Neural crest cell (in vitro differentiated cells): ENCODE measurements at places on chromosomes 13 and 19. TPM values are rescaled to one million over a fixed set of nuclear protein-coding genes. Genes with fewer than 3 reads are reported as not detected.

SLAIN1 gene
- total RNA-seq: 38.7 and 43.3 TPM in 2 replicates

GRCh38 chr13:79870766-79871165 lies 389.8 kb downstream of the NDFIP2 start:
- no peak for DNase-seq

DNA sequence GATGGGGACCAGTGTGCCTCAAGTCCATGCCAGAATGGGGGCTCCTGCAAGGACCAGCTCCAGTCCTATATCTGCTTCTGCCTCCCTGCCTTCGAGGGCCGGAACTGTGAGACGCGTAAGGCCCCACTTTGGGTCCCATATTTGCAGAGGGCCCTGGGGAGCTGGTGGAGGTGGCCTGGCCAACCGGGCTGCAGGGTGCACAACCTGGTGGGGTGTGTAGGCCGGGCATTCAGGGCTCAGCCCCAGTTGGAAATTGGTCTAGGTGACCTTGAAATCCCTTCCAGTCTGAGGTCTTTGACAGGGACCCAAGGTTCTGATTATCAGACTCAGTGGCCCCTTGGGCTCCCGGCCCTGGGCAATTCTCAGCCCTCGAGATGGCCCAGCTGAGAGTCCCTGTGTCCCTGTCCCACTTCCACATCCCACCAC lies 8.3 kb downstream of the F7 start:
- DNase-seq: no peak

DNA sequence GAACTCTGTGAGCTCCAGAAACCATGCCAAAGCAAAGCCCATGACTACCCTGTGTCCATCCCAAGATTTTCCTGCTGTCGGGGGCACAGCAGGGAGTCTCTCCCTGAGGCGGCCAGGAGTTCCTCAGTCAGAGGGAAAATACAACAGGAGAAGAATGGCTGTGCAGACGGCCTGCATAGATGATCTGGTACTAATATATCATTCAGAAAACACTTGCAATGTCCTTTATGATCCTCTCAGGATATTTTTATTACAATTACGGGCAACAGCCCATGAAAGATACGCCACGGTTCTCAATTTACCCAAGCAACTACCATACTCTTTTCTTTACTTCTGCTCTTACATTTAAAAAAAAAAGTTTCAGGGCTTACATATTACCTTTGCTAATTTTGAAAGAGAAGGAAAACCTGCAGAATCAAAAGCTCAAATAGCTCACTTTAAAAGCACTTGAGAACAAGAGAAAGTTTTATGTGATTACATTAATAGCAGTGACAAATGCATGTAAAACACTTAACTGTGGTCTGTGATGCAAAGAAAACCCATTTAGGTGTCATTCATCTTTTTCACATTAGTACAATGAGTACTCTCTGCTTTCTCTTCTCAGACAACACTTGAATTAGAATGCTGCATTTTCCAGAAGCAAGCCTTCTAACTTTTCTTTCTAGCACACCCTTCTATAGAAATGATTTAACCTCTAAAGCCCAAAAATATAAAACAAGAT lies 460.8 kb downstream of the KLF5 start:
- no peak for DNase-seq

FOSB gene
- 0.26 and 0.45 TPM in 2 replicates for total RNA-seq

DNA sequence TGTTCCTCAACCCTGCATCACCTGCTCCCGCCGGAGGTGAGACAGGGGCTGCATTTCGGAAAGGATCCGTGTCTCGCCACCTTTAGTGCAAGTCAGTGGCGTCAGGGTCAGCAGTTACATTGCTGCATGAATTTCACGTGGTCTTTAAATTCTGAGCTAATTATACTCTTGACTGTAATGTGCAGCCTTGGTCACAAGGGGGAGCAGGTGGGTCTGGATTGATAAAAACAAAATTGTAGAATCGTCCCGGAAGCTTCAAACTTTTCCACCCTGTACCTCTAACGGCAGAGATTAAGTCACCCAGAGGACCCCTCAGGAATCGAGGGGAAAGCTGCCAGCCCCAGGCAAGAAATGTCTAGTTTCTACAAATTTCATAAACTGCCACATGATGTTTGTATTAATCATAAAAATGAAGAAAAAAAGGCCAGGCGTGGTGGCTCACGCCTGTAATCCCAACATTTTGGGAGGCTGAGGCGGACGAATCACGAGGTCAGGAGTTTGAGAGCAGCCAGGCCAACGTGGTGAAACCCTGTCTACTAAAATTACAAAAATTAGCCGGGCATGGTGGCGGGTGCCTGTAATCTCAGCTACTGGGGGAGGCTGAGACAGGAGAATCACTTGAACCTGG lies 20.2 kb downstream of the BBC3 start:
- peak; percentile 86 for DNase-seq

C19orf38 gene
- total RNA-seq: not detected in 2 replicates

- no peak for DNase-seq
These were observed 33.2 kb downstream of the KDM4B start for GRCh38 chr19:5002143-5002542.

RHPN2 gene
- total RNA-seq: 10.2 and 11.3 TPM in 2 replicates

MBD3L3 gene
- not detected in 2 replicates for total RNA-seq

GRCh38 chr13:111120422-111120821 lies 5.3 kb downstream of the ARHGEF7 start:
- no peak for DNase-seq

- no peak for DNase-seq
These were observed 63.7 kb upstream of the ATP12A start for GRCh38 chr13:24616514-24616913.

DNA sequence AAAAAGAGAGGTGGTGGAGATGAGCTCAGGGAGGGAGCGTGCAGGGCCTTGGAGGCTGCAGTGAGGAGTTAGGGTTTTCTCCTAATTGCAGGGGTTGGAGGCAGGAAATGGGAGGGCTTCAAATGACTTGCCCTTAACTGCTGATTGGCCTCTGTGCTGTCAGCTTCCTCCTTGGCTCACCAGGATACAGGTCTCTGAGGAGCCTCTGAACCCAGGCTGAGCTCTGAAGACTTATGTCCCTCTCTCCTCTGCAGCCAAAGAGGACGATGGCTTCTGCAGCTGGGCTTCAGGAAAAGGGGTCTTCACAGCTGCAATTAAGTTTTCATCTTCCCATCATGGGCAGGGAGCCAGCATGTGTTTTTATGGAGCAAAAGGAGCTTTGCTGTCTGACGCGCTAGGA lies 6.7 kb upstream of the RANBP3 start:
- DNase-seq: no peak

DNA sequence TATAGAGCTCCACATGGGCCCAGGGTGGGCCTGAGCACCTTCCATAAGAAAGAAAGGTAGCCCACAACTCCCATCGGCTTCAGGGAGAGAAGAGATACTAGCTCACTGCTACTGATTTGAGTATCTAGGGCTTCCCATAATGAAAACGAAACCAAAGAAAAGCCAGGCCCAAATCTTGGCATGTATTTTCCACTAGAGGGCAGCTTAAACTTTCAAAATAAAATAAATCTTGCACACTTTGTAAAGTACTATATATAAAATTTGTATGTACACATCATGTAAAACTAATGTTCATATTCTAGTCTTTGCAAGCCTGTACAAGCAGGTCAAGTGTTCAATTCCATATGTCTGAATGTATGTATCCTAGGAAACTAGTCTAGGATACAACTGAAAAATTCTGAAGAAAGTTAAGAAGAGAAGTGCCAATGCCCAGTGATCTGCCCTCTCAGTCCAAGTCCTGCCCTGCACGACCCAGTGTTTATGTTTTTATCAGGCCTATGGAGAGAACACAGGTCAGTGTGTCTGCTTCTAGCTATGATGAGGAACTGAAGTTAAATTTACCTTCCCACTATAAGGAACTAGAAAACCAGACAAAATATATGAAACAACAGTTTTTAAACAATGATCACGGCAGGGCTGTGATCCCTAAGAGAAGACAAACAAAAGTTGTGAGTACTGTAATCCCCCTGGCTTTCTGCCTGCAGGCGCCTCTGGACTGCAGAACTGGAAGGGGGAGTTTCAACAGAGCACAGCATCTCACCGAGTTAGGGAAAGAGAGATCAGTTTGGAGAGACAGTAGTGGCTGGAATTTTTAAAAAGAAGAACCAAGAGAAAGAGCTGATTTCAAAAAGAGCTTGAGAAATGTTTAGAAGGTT lies 475.7 kb downstream of the UQCRFS1 start:
- DNase-seq: no peak

DNA sequence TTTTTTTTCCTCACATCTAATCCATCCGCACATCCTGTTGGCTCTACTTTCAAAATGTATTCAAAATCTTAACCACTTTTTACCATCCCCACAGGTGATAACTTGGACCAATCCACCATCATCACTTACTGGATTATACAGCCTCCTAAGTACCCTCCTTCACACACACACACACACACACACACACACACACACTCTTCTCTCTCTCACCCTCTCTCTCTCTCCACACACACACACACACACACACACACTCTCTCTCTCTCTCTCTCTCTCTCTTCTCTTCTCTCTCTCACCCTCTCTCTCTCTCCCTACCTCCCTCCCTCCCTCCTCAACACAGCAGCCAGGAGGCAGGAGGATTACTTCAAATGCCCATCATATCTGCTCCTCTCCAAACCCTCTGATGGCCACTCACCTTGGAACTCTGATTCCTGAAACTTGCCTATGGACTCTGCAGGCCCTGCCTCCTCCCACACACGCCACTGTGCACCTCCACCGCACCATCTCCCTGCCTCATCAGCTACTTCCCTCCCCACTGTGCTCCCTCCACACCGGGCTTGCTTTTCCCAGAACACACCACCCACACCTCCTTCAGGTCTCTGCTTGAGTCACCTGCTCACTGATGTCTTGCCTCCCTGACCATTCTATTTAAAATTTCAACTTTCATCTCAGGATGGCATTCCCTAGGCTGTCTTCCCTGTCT lies 39.7 kb downstream of the RCBTB2 start:
- no peak for DNase-seq

PSG6 gene
- not detected in 2 replicates for total RNA-seq

DNA sequence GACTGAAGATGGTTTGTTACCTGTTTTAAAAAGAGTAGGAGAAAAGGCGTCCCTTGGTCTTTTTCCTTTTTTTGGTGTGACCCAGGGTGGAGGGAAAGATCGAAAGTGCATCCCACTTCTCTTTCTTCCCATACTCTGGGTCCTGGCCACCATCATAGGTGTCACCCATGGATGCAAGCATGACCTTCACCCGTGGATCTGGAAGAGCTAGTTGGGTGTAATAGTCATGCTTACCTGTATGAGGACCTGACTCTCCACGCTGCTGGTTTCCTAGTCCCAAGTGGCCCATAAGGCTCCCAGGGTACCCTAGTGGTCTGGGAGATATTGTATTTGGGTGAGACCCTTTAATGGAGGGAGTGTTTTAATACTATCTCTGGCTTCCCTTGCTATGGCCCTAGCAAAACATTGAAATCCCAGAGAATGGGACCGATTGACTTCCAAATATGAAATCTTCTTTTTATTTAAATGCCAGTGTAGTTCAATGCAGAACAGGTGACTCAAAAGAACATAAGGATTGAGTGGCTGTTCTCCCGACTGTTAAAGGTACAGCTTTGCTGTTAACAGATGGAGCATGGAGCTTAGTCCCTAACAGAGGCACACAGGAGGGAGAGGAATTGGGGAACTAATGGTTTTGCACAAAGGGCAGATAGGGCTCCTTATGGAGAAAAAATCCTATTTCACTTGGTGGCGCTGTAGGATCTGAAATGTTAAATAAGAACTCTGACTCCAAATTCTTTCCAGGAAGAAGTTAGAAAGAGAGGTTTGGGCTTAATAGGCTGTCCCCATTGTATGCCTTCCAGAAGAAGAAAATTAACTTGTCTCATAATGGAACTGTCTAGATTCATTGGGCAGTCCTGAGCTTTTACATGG lies 7.0 kb upstream of the ZNF550 start:
- DNase-seq: no peak

GRCh38 chr19:4763021-4763420 lies 28.5 kb upstream of the FEM1A start:
- DNase-seq: no peak

GRCh38 chr19:31960474-31960873 lies 384.9 kb upstream of the ZNF507 start:
- DNase-seq: no peak

GRCh38 chr13:50800091-50800739 lies 43.3 kb downstream of the DLEU7 start:
- no peak for DNase-seq

- no peak for DNase-seq
These were observed 49.6 kb downstream of the USP12 start for GRCh38 chr13:27122036-27122435.

GRCh38 chr13:93964146-93964512 lies 515.4 kb downstream of the DCT start:
- DNase-seq: no peak

- DNase-seq: no peak
These were observed 60.9 kb downstream of the LIG4 start for GRCh38 chr13:108154421-108154858.

FGF22 gene
- 0.51 and 0.84 TPM in 2 replicates for total RNA-seq

DNA sequence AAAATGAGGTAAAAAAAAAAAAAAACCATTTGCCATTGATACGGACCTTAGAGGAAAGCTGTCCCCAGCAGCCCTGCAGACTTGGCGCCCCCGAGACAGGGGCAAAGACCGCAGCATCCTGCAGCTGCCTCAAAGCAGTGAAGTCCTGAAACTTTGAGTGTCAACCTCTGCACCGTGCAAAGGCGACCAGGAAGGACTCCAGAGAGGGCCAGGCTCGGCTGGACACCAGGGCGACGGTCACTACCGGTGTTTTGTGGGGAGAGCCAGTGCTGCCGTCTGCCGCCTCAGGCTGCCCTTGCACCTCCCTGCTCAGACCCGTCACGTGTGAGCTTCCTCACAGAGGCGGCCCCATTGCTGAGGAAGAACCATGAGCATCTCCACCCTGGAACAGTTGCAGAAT lies 146.7 kb upstream of the SPACA7 start:
- DNase-seq: no peak

EDNRB gene
- 26.8 and 27.9 TPM in 2 replicates for total RNA-seq

DNA sequence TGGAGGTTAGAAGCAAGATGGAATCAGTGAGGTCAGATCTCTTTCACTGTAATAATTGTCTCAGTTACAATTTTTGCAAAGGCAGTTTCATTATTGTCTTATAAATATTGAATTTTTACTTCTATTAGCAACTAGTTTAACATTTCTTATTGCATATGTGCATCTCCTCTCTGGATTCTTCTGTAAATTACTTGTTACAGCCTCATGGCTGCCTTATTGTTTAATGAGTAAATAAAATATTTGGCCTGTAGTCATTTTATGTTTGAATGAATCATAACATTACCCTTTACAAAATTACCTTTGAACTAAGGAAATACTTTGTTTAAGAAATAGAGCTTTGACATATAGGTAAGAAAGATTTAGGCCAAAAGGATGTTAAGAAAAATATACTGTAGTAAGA lies 212.4 kb downstream of the SLITRK6 start:
- no peak for DNase-seq

DNA sequence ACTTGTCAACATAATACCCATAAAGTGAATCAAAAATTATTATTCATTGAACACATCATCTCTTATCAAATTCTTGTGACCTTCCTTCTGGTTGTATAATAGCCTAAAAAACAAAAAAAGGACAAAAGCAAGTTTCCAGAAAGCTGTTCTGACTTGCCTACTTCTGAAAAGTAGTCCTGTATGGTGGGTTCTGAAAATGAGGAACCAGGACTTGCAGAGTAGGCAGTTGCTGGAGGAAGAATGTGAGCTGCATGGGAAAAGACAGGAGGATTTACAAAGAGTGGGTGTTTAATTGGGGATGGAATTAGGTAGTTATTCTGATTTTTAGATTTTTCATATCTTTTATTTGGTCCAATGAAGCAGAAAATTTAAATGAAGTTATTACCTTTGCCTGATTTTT lies 56.7 kb downstream of the RCBTB2 start:
- DNase-seq: no peak

GRCh38 chr13:110492679-110493593 lies 68.6 kb downstream of the RAB20 start:
- DNase-seq: no peak
